ENCODE measurements at places on chromosomes 16 and 17.

- no peak for DNase-seq
Measured at GRCh38 chr16:31471241-31471874, 594 bp upstream of the TGFB1I1 start.

GRCh38 chr17:64343833-64344637 is 46.6 kb downstream of the PECAM1 start:
- DNase-seq: no peak

GRCh38 chr16:29963021-29963743 is 1.3 kb downstream of the TMEM219 start:
- no peak for DNase-seq

DNA sequence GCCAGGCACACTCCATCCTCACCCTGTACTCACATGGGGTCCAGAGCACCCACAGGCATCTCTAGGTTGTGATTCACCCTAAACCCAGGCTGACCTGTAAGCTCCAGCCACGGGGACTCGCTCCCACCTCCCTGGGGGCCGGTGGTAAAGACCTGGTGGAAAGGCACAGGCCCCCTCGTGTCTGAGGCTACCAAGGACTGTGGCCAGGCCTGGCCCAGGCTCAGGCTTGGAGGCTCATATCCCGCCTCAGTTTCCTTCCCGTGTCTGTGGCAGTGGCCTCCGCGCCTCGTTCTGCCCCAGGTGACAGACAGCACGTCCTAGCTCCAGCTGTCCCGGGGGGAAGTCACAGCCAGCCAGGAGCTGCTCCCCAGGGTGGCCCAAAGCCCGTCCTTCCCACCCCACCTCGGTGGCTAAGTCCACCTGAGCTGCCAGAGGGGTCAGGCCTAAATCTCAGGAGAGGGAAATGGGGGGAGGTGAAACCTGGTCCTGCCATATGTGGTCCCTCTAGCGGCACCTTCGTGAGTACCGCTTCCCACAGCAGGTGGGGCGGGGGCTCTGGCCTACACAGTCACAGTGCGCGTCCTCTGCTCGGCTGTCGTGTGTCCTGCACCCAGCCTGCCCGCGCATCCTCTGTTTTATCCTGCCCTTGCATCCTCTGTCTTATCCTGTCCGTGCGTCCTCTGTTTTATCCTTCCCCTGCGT is 12.6 kb downstream of the CDH15 start:
- DNase-seq: no peak

DNA sequence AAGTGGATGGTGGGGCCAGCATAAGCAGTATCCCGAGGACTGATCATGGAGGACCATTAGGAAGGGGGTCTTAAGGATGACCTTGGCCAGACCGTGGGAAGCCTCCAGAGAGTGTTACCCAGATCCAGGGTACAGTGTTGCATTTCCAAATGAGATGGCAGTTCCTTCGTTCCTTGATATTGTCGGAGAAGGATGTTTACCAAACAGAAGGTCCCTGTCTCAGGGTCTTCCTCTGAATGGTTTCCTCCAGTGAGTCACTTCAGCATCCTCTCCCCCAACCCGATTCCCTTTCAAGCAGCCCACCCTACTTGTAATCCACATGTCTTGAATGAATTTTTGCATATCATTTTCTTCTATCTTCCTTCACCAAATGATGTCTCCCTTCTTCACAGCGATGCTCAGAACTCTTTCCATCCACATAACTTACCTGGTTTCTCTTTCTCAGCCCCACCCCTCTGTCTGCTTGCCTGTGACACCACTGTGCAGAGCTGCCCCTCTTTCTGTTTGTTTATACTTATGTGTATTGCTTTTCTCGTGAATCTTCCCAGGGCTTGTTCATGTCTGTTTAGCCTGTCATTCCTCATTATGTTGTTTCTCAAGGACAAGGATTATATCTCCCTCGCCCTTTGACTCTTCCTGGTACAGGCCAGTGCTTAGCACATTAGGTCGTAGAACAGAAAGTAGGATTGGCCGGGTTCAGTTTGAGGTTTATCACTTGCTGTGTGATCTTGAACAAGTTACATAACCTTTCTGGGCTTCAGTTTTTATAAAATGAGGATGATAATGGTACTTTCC is 5.7 kb downstream of the GOSR2 start:
- no peak for DNase-seq

GRCh38 chr17:45364531-45365390 is 47.9 kb upstream of the MAP3K14 start:
- no peak for DNase-seq

DNA sequence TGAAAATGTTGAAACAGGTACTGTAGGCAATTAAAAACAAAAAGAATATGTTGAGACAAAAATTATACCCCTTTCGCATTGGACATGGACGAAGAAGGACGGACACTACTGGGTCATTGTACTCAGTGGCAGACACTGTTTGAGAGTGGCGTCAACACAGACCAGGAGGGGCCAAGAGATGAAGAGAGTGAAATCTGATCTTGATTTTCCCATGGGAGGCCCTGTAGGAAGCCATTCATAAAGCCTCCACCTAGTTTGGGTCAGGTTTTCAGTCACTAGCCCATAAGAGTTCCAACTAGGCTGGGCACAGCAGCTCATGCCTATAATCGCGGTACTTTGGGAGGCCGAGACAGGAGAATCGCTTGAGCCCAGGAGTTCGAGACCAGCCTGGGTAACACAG is 23.6 kb upstream of the SMURF2 start:
- DNase-seq: no peak

DNA sequence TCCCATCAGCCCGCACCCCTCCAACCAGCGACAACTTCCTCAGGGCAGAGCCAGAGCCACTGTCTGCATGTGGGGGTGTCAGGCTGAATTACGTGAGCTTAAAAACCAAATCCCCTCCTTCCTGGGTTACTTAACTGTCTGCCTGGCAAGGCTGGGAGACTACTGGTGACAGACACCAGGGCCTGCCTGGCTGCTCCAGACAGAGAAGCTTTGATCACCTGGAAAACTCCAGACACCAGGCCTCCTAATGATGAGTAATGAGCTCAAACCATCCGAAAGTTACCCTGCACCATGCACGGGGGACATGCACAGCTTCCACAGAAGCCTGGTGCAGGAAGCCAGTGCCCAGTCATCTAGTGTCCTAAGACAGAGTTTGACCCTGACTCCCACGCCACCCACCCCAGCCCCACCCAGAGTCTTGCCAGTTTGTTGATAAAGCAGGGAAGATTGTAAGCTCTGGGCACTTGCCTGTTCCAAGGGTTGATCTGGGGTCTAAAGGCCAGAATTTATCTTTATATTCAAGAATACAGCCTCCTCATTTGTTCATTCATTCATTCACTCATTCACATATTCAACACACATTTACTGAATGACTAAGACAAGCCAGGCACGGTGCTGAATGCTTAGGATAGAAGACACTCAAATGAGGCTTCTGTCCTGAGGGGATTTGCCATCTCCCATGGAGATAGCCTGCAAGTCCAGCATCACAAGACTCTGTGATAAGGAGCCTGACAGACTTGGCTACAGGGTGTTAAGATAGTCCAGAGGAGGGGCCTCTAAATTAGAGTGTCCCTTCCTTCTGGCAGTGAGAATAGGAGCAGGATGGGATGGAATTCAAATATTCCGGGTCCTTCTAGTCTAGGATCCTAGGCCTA is 7.2 kb upstream of the CCDC182 start:
- DNase-seq: no peak

DNA sequence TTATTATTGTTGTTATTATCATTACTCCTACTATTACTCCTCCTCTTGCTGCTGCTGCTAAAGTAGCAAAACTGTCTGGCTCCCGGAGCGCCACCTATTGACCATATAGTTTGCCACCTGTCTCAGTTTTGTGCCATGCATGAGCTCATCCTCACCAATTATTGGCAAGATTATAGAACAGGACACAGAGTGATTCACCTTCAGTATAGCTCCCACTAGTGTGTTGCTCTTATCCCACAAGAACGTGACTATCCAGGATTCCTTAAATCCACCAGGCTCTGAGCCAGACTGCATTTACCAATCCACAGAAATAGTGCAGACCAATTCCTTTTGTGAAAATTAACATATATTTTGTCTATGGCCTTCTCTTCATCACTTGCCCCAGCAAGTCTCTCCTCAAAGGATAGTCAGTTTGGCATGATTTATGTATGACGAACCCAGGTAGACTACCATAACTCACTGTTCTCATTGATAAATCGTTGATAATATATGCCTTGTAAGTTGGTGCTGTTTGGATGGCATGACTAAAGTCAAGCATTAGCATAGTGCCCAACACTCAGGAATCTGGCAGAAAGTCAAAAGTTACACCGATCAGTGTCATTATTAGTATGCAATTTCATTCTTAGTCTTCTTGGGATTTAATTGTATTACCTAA is 405.5 kb upstream of the HSBP1 start:
- DNase-seq: no peak

GRCh38 chr16:49755716-49756505 is 100.0 kb downstream of the ZNF423 start:
- DNase-seq: no peak

GRCh38 chr16:87856791-87857228 is 12.5 kb downstream of the SLC7A5 start:
- no peak for DNase-seq

- no peak for DNase-seq
Measured at GRCh38 chr17:39716879-39717536, 13.3 kb downstream of the MIEN1 start.

GRCh38 chr17:44827863-44828262 is 2.2 kb downstream of the GJC1 start:
- no peak for DNase-seq

- DNase-seq: no peak
Measured at GRCh38 chr17:6548578-6549330, 7.6 kb downstream of the PITPNM3 start.

DNA sequence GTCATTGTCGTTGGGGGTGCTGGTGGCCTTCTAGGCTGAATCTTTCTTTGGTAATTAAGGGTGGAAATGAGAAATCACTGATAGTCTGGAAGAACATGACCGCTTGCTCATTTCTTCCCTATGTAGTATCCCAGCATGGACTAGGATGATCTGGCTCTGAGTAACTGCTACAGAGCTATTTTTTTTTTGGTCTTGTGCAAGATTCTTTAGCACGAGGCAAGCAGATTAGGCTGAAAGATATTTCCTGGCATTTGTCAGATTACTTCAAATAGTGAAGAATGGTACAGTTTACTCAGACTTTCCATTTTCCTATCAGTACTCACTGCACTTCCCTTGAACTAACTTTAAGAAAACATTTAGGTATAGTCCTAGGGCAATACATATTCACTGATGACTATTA is 89.0 kb downstream of the SYCE1L start:
- no peak for DNase-seq

DNA sequence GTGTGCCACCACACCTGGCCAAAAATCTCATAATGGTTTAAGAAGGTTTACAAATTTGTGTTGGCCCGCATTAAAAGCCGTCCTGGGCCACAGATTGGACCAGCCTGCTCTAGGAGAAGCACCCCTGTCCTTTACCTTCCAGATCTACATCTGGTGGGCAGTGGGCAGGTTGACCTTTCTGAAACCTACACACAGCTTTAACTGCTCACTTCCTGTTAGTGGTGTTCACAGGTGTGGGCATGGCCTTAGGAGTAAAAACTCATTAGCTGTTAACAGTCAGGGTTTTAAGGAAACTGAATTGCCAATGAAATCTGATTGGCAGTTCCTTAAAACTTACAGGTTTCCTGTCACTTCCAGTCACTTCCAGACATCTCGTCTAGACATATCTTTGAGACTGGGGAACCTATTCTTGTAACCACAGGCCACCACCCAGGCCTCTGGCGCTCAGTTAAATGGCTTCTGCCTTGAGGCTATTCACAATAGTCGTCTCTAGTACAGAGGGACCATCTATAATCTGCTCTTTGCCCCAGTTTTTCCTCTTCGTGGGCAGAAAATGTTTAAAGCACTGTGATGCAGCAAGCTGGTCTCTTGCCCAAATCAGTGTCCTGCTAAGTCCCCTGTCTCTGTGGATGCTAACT is 29.3 kb downstream of the GNGT2 start:
- DNase-seq: no peak

GRCh38 chr16:27199736-27200135 is 3.6 kb upstream of the KDM8 start:
- DNase-seq: no peak

DNA sequence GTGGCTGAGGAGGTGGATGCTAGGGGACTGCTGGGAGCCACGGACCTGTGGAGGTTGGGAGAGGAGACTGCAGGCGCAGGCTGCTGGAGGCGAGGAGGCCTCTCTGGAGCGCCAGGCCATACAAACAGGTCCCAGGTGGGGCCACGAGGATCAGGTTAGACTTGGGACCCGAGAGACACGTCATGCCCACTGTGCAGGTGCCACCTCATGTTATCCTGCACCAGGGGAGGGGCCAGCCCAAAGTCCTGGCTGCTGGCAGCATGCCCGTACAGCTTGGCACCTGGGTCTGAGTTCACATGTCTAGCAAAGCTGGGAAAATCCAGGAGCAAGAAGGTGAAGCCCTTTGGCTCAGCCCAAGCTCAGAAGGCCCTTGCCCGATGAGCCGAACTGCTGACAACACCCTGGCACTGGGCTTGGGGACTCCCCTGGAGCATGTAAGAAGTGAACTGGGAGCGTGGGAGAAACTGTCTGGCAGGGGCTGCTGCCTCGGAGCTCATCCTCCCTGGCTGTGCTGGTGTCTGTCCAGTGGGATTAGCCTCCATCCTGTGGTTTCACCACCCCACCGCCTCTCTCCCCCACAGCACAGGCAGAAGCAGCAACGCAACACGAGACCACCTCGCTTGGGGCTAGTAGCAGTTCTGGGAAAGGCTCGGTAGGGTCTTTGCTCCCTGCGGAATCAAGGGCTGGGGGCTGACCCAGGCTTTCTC is 5.3 kb downstream of the ARHGDIA start:
- DNase-seq: no peak

GRCh38 chr16:78553268-78554039 is 454.0 kb downstream of the WWOX start:
- DNase-seq: no peak

DNA sequence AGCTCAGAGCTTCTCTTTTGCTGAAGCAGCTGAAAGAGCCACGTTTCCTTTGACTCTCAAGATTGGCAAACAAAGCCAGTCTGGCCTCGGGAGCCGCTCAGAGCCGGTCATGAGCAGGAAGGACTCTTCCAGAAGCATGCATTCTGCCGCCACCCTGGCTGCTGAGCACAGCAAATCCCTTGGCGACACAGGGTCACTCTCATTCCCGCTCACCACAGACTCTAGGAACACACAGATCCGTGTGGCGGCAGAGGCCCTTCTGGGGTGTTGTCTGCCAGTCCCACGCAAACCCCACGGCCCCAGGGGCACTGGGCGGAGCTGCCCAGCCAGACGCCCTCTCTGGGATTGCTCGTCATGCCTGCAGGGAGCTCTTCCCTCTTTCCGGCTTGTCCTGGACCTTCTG is 157.0 kb downstream of the C16orf95 start:
- no peak for DNase-seq
